LNCaP clone FGC (cell line): ENCODE measurements at places on chromosomes 16 and 17.
A peak's percentile ranks its signal among the peaks of the same experiment; 100 is the strongest.

- no peak for DNase-seq
Observed at GRCh38 chr17:3861761-3862681, 16.0 kb upstream of the NCBP3 start.

GRCh38 chr16:31472709-31473203 is 804 bp downstream of the TGFB1I1 start:
- no peak for DNase-seq

GRCh38 chr16:29986231-29986630 is 9.2 kb downstream of the HIRIP3 start:
- no peak for DNase-seq

DNA sequence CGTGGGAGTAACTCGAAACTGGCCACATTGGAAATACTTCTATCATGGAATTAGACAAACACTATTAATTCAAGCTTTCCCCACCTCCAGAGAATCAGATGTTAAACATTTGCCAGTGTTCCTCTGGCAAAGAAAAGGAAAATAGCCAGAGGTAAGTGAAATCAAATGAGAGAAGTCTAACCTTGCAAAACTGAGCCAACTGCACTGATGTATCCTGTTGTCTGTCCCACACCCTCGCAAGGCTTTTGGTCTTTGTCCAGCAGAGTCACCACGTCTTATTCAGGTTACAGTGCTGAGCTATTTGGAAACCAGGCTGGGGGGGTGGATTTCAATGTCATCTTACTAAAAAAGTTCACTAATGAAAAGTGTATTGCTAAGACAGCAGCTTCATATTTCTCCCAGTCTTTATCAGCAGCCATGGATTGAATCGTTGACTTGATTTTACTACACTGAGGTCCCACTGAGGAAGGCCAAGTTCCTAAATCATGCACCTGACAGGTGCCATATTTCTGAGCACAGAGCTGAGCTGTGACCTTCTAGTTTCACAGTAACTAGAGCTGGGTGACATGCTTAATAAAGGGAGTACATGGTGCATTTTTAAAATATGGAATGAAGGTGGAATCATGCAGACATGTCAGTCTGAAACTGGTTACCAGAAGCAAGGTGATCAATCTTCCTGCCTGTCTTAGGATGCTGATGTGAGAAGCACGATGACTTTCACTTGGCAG is 85.2 kb upstream of the HSBP1 start:
- no peak for DNase-seq

- no peak for DNase-seq
Observed at GRCh38 chr16:3938843-3939624, 58.5 kb upstream of the CREBBP start.

GRCh38 chr16:28019218-28019617 is 44.3 kb downstream of the GSG1L start:
- no peak for DNase-seq

- DNase-seq = no peak
Observed at GRCh38 chr17:17672453-17673368, 8.5 kb upstream of the RAI1 start.

GRCh38 chr17:52158450-52159042 is at the start of gene CA10:
Gene CA10 (minus strand): TSS chr17:52158714.
- DNase-seq = no peak

DNA sequence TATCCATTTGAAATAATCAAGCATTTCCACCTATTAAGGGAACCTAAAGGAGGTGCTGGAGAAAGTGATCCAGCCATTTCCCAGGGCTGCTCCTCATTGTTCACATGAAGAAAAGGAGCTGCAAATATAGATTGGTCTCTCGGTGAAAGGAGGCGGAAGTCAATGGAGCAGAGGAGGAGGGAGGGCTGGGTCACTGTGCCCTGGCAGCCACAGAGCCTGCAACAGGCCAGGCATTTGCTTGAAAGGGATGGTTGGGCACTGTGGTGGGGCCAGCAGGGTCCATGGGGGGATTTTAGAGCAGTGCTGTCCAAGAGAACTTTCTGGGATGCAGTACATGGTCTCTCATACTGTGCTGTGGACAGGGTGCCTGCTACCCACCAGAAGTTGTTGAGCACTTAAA is 173.2 kb downstream of the CYLD start:
- DNase-seq = no peak

DNA sequence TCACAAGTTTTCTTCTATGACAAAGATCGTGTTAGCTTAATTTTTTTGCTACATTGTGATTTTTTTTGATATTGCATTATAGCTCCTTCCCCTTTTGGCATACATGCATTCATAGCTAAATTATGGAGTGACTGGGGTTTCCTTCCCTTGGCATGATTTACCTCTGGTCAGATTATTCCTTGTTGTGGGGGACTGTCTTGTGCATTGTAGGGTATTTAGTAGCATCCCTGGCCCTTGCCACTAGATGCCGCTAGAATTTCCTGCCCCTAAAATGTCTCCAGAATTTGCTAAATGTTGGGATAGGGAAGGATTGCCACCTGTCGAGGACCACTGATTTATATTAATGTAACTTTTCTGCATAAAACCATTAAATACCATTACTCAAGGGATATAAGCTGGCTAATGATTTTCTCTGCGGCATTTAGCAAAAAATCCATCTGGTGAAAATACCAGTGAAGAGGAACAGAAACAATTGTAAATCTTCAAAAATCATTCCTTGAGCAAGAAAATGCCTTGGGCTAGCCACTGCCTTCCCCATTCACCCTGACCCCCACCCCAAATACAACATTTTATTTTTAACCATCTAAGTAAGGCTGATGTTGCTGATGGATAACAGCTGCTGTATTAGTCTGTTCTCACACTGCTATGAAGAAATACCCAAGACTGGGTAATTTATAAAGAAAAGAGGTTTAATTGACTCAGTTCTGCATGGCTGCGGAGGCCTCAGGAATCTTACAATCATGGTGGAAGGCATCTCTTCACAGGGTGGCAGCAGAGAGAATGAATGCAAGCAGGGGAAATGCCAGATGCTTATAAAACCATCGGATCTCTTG is 195.2 kb downstream of the MAP2K6 start:
- DNase-seq = no peak

DNA sequence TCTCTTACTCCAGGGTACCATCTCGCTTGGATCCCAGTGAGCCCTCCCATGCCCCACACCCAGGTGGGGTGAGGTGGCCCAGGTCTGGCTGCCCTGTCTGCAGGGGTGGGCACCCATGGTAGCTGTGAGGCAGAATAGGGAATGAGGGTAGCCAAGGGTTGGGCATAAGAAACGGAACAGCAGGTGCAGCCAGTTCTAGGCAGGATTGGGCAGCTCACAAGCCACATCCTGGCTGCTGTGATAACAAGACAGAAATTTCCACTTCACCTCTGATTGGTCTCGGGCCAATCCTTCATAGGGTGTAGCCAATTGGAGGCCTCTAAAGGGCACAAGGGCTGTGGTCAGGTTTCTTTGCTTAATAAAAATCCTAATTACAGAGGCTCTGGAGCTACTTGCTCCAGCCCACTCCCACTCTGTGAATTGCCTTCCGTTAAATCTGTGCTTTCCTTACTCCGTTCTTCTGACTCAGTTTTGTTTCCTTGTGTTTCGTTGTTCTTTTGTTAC is 1.5 kb upstream of the ARHGDIG start:
- DNase-seq = peak; percentile 77

DNA sequence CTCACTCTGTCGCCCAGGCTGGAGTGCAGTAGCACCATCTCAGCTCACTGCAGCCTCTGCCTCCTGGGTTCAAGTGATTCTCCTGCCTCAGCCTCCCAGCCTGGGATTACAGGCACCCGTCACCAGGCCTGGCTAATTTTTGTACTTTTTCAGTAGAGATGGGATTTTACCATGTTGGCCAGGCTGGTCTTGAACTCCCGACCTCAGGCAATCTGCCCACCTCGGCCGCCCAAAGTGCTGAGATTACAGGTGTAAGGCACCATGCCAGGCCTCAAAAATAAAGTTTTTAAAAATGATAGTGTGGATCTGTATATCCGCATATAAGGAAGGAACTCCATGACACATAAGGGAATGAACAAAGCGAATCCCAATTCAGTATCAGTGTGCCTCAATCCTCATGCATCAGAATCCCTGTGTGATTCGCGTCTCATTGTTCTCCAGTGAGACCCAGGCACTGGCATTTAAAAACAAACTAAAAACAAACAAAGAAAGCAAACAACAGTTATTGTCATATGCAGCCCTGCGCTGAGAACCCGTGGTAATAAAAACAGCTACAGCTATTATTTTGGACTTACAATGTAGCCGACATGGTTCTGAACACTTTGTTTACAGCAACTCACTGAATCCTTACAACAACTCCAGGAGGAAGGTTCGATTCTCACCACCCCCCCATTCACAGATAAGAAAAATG is 54.1 kb upstream of the CREBBP start:
- DNase-seq = peak; percentile 40

GRCh38 chr16:85981826-85982562 is 83.0 kb downstream of the IRF8 start:
- no peak for DNase-seq

DNA sequence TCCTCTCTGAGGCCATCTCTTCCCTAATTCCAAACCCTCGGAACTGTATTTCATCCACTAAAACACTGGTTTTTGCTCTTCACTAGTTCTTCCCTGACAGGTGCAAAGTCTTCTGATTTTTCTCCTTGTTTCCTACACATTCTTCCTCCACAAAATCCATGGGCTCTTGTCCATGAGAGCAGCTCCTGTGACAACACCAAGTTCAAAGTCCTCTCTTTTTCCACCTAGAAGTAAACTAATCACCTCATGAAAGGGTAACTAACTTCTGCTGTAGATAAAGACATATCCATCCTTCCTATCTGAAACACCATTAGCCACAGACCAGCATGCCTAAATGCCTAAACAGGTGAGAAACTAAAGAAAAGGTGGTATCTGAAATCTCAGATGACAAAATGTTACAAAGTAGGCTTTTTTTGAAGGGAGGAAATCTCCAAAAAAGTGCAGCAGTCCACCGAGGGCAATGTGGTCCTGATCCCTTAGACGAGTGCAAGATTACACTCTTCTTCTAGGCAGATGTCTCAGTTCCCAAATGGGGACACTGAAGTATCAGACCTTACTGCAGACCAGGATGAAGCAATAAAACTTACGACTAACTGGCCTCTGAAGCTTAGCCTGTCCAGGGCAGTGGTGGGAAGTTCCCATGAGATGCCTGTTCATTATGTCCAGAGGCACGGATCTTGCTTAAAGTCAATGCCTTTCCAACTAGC is 2.8 kb downstream of the PIP4K2B start:
- no peak for DNase-seq

- no peak for DNase-seq
Observed at GRCh38 chr16:4263504-4264436, 9.1 kb downstream of the TFAP4 start.

- no peak for DNase-seq
Observed at GRCh38 chr16:55037046-55037445, 106.4 kb downstream of the IRX5 start.

GRCh38 chr17:9401434-9401833 is 174.2 kb downstream of the STX8 start:
- no peak for DNase-seq

DNA sequence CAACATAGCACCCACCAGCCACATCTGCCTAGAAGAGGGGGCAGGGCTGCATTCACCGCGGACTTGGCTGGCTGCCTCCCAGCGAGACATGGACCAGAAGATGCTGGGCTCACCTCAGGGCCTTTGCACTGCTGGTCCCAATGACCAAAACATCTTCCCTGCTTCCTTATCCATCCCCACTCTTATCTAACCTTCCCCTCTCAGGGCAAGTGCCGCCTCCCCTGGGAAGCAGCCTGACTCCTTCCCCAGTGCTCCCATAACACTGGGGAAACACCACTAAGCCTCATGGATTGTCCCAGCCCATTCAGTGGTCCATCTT is 5.7 kb downstream of the TMC6 start:
- DNase-seq = no peak

GRCh38 chr17:74490716-74491115 is 24.3 kb downstream of the CD300A start:
- DNase-seq = no peak

GRCh38 chr16:4496305-4496704 is 20.1 kb downstream of the HMOX2 start:
- no peak for DNase-seq

DNA sequence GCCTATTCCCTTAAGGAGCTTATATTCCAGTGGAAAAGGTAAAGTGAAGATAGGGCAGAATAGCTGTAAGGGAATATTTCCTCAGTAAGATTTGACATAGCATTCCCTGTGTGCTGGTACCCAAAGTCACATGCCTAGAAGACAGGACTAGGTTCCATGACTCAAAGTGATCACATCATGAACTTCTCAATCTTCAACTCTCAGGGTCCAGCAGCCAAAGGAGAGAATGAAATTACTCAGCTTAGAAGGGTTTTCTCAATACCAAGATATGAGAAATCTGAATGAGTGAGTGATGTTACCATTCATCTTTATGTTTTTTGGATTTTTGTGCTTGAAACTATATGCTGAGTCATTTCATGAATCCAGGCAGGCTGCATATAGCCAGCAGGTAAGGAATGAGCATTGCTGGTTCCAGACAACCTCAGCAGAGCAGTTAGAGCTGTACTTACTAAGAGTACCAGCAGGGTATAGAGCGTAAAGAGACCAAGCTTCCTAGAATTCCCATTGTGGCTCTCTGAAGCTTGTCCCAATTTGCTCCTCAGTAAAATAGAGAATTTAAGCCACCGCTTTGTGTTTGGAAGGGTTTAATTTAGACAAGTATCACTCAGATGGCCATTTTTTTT is 91.1 kb downstream of the ANKFN1 start:
- DNase-seq = no peak

- DNase-seq = peak; percentile 65
Observed at GRCh38 chr17:45310380-45311324, 6.2 kb downstream of the MAP3K14 start.

GRCh38 chr17:64401941-64402340 is 11.3 kb upstream of the PECAM1 start:
- DNase-seq = no peak

- DNase-seq = no peak
Observed at GRCh38 chr16:8851761-8852403, 16.9 kb downstream of the CARHSP1 start.

DNA sequence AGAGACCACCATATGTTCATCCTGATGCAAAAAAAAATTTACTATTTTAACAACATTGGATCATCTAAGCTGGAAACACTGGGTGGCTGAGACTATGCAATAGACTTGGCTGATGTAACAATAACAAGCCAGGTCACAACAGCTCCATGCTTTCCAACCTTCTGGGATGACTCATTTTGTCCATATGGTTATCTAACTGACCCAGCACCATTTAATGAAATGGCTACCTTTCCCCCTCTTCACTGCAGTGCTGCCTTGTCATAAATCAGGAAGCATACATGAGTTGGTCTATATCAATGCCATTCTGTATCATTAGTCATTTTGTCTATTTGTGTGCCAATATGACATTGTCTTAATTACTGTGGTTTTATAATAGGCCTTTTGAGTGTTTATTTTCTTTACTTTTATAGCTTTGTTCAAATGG is 217.6 kb upstream of the KCNJ16 start:
- no peak for DNase-seq

DNA sequence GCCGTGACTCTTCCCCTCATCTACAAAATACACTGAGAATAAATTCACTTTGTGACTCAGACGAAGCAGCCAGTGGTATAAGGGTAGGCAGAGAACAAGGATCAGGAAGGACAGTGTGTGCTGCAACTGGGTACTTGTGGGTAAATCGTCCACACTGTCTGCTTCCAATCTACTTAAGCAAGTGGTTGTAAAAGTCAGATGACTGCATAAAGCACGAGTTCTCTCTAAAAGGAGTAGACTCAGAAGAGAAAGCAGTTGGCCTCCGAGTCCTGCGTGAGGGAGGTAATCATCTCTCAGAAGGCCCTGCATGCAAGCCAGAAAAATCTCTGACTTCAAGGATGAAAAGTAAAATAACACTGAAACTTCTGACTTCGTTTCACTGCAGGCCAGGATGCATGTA is 43.1 kb downstream of the ANKFY1 start:
- no peak for DNase-seq

- DNase-seq = no peak
Observed at GRCh38 chr17:33967608-33968349, 287.3 kb upstream of the CCL2 start.
